ENCODE measurements at places on chromosomes 7 and 10.

DNA sequence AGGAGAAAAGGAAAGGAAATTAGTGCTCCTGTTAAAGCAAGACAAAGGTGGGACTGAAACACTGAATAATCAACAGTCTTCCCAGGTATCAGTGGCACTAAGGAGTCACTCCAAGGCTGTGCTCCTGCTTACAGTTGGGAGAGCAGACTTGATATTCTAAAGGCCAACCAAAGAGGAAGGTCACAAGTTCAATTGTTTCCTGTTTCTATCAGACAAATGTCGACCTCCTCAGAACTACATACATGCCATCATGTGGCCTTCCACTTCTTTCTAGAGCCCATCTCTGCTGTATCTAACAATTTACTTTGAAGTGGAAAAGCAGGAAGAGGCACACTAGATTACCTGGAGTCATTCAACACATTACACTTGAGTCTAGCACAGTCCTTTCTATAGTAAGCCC lies 3.4 kb downstream of the ZNF239 start:
- no peak for DNase-seq

DNA sequence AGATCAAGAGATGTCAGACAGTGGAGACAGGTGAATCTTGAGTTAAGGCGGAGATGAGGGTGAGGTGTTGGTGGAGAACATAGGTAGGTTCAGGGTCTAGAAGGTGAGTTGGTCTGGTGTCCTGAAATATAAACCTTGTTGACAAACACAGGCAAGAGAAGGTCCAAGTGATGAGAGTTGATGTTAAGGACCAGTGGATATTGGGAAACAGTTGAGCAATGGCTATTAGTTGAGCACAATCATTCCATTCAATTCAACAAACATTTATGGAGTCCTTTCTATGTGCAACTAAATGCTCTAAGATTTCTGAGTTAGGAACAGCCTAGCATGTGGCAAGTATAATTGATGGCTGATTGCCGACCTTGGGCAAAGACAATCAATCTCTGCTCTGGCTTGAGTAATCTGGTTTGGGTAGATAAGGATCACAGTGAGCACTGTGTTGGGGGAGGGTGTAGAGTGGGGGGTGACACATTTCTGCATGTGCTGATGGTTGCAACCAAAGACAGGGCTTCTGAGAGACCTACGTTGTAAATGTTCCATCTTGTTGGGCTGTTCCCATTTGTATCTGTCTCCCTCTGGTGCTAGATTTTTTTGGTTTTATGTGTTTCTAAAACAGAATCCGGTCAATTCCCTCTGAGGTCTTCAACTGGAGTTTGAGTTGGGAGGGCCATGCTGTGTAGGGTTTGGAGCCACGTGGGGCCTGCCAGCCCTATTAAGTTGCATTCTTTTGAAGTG lies 201.1 kb downstream of the BAMBI start:
- no peak for DNase-seq

DNA sequence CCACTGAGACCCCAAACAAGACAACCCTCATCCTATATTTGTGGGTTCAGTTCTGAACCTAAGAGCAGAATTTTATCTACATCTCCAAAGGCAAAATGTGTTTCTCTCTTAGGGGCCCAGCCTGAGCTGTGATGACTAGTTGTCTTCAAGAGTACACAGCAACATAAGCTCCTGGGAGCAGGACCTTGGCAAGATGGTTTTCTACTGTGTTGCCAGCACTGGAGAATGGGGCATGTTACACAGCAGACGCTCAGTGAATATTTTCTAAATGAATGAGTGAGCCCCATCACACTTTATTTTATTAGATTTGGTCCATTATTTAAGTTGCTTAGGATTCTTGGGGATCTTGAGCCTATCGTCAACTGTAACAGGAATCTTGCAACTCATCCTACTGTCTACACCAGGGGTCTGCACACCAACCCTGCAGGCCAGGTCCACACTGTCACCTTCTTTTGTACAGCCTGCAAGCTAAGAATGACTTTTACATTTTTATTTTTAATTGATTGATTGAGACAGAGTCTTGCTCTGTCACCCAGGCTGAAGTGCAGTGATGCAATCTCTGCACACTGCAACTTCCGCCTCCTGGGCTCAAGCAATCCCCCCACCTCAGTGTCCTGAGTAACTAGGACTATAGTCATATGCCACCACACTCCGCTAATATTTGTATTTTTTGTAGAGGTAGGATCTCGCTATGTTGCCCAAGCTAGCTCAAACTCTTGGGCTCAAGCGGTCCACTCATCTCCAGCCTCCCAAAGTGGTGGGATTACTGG lies 347.1 kb downstream of the FGFR2 start:
- DNase-seq: no peak

DNA sequence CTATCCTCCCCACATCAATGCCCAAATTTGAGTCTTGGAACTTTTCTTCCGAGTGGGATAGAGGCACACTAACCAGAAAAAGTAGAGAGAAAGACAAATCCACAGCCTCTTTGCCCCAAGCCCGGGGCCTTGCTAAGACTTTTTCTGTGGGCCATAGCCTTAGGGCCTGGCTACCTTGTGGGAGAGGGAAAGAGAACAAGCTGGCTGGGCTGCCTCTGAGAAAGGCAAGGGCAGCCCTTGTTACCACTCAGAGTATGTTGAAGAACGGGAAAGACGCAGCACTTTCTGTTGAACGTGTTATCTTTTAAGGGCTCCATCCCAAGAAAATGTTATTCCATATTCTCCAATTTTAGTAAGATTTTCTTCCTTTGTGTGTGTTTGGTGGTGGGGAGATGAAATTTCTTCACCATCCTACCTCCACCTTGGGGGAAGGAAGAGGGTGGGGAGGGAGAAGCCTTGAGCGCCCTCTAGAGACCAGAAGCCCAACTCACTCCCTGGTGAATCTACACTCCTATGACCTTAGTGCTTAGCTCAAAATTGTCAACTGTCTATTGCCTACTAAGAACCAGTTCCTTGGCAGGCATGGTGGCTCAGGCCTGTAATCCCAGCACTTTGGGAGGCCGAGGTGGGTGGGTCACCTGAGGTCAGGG lies 3.9 kb upstream of the NRF1 start:
- no peak for DNase-seq

GRCh38 chr7:105098863-105099515 lies 85.0 kb downstream of the KMT2E start:
- DNase-seq: no peak

GRCh38 chr7:151945224-151945623 lies 11.0 kb upstream of the GALNTL5 start:
- no peak for DNase-seq

DNA sequence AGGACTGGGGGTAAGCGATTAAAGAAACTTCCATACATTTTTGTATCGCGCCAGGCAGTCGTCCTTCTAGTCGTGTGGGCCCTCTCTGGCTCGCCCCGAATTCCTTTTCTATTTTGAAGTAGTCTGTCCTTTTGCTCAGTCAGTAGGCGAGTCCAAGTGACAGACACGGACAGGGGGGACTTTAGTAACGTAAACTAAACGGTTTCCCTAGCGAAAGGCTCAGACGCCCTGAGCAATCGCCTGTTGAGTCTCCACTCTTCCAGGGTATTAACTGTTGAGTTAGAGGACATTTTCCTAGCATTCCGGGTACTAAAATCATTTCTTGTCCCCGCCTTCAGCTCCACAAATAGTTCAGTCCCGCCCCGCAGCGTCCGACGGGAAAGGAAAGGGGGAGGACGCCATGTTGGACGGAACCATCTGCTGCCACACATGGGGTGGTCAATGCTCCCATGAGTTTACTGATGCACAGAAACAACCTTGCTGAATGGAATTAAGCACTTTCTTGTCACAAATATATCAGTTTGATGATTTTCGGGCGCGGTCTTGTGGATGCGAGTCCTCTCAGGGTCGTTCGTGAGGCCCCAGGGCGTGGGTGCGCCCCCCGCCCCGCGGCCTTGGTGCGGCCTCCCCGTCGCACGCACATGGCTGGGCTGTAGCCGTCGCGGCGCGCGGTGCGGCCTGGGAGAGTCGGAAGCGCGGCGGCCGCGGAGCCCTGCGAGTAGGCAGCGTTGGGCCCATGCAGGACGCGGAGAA lies at the start of gene EIF3B:
TSS of gene EIF3B (plus strand) at position 642 of the 753 bp plus-strand sequence. CDS start at position 737, 95 bp downstream.
- DNase-seq: peak; percentile 94

DNA sequence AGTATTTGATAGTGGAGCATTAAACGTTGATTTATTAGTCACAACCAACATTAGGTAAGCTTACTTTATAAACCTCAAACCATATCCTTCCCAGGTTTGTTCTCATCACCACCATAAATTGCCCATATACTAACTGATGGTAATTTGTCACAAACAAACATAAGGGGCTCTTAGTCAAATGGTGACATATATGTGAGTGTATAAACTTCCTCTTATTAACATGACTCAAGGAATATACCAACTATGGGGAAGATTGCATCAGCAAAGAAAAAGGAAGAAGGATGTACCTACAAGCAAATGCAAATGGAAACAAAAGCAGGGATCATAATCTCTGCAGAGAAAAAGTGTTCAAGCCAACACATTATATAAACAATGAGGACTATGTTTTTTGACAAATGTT lies 418.2 kb upstream of the AKR1E2 start:
- no peak for DNase-seq

DNA sequence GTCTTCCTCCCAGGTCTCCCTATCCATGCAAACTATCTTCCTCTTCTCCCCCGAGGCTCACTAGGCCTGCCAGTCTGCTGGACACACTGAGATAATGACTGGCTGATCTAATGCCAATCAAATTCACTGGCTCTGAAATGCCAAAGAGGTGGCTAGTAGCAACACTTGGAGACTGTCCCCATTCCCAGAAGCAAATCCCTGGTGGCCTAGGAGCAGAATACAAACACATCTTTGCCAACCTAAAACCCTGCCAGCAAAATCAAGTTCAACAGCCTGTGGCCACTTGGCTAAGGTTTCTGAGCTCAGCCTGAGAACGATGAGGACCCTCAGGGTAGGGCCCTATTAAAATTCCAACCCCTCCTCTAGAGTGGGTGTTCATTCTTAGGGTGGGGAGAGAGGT lies 46.6 kb downstream of the SH3PXD2A start:
- no peak for DNase-seq

GRCh38 chr7:47337531-47337930 lies 244.4 kb downstream of the TNS3 start:
- no peak for DNase-seq

DNA sequence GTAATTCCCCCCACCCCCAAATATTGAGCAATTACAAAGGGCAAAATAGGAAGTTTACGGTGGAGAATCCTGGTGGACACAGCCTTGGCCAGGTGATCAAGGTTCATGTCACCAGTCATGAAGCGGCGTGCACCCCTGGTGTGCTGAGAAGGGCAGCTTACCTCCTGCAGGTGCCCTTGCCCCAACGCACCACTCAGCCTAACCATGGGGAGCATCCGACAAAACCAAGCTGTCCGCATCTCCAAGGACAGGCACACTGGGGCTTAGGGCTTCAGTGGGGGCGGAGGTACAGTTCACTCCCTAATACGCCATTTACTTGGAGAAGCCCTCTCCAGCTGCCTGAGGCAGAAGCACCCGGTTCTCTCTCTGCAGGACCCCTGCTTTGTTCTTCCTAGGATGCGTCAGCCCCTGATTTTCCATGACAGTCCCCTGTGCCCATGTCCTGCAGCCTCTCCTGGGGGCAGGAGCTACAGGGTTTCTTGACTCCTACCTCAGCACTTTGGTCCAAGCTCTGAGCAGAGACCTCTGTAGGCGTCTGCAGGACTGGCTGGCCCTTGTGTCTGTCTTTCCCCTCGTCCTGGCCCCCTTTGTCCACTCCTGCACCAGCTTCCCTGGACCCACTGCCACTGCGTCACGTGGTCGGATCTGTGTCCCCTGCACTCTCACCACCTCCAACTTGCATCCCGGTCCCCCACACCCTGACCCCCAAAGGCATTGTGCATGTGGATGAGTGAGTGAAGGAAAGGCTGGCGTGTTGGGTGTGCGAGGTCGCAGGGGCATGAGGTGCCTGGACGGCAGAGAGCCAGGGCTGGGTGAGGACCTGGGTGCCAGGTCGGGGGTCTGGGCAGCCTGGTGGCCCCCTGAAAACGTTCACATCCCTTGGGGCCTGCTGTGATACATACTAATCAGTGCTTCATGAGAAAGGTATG lies 113.7 kb downstream of the LHPP start:
- DNase-seq: no peak

DNA sequence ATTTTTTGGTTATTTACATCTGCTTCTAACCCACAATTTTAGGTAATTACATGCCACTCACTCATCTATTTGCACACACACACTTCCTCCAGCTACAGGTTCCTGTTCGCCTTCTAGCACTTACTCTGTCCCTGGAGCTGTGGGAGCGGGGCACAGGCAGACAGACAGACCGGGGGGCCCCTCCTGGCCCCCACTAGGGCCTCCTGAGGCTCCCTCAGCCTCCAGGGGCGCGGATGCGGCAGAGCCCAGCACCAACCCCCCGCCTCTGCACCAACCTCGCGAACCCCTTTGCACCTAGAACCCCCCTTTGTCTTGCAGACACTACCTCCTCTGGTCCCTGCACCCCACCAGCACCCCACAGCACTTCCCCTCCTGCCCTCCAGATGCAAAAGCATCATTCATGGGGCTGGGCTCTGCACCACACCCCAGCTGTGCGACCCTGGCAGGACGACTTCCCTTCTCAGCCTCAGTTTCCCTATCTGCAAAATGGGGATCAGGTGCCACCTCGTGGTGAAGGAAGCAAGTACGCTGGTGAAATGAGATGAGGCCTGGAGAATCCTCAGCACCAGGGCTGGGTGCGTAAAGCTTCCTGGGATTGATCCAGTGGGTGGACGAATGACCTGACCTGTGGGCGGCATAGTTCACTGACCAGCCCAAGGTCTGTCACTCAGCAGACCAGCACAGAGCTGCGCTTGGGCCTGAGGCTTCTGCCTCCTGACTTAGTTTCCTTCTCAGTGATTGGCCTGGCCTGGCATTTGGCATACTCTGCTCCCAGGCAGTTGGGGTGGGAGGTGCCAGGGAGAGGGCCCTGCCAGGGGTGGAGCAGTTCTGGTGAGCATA lies 37.9 kb downstream of the ELFN1 start:
- peak; percentile 26 for DNase-seq

- DNase-seq: no peak
These were observed 291.3 kb downstream of the POU6F2 start for GRCh38 chr7:39269034-39269433.

DNA sequence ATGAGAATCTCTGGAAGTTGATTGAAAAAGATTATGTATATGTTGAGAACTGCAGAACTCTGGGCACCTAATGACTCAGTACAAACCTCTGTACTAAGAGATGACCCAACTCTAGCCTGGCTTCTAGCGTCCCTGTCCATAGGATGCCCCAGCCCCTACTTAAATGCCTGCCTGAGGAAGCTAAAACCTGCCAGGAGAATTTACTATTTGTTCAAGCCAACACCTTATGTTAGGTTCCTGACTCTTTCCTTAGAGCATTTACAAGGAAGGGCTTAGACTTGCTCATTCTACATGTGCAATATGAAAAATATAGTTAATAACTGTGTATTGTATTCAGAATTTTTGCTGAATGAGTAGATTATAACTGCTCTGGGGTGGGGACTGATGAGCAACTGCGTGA lies 37.5 kb upstream of the AOAH start:
- no peak for DNase-seq

Data from ecto neural progenitor cell (in vitro differentiated cells).